ENCODE measurements at places on chromosomes 11 and 22.

GRCh38 chr11:73969091-73969490, 13.6 kb downstream of the UCP2 start:
- no peak for DNase-seq

DNA sequence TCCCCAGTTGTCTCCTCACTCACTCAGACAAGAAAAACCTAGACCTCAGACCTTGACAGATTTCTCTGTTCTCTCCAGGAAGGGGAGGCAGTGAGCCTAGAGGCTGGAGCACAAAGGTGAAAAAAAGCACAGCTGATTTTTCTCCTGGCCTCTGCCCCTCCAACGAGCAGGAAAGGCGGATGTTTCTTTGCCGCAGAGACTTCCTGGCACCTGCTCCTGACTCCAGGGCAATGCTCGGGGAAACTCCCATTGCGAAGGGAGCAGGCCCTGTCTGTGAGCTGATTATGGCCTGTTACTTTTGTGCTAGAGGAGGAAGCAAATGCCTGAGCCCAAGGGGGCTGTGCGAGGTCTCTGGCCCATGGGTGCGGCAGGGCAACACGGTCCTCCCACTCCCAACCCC, 25.4 kb downstream of the MS4A10 start:
- DNase-seq: peak; percentile 36

GRCh38 chr11:60143768-60144167, 39.1 kb downstream of the MS4A6A start:
- DNase-seq: no peak

DNA sequence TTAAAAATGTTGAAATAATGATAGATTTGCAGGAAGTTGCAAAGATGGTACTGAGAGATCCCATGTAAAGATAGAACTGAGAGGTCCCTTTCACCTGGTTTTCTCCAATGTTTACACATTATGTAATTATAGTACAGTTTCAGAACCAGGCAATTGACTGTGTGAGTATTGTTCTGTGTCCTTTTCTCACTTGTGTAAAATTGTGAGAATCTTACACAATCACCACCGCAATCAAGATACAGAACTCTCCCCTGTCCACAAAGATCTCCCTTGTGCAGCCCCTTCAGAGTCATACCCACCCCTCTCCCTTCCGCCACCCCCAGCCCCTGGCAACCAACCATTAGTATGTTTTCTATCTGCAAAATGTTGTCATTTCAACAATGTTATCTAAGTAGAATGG, 119.8 kb upstream of the NAV2 start:
- DNase-seq: no peak

DNA sequence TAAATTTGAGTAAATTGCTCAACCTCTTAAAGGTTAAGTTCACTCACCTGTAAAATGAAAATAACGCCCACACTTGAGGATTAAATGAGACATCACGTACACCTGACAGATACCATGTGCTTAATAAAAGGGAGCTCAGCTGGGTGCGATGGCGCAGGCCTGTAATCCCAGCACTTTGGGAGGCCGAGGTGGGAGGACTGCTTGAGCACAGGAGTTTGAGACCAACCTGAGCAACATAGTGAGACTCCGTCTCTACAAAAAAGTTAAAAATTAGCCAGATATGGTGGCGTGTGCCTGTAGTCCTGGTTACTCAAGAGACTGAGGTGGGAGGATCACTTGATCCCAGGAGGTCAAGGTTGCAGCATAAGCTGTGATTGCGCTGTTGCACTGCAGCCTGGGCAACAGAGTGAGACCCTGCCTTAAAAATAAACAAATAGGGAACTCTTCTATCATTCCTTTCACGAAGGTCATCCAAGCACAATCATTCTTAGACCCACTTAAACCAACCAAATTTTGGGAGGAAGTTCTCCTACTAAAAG, 134.1 kb downstream of the BBOX1 start:
- DNase-seq: no peak

GRCh38 chr22:46791201-46791731, 28.8 kb downstream of the TBC1D22A start:
- DNase-seq: no peak

DNA sequence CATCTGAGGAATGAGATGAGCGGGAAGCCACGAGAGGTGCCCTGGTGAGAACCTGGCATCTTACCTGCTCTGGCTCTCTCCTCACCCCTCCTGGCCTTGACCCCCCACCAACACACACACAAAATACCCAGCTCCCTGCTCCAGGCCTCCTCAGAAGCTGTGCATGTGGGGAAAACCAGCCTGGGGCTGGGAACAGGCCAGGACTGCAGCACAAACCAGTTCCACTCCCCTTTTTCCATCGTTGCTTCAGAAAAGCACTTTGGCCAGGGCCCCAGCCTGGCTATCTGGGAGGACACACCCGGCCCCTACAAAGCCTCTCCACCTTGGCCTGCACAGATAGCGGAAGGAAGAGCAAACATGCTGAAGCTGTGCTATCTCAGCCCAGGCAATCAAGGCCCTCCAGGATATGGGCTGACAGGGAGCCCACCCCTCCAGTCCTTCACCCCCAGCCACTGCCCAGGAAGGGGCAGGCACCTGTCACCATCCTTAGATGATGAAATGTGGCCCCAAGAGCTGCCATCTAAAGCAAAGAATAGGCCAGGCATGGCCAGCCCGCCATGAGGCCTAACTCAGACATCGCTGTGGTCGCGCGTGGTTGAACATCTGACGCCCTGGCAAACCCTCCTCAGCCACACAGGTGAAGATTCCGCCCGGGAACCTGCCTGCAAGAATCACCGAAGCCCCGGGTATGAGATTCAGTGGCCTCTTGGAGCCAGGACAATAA, 35.4 kb downstream of the PISD start:
- DNase-seq: no peak

DNA sequence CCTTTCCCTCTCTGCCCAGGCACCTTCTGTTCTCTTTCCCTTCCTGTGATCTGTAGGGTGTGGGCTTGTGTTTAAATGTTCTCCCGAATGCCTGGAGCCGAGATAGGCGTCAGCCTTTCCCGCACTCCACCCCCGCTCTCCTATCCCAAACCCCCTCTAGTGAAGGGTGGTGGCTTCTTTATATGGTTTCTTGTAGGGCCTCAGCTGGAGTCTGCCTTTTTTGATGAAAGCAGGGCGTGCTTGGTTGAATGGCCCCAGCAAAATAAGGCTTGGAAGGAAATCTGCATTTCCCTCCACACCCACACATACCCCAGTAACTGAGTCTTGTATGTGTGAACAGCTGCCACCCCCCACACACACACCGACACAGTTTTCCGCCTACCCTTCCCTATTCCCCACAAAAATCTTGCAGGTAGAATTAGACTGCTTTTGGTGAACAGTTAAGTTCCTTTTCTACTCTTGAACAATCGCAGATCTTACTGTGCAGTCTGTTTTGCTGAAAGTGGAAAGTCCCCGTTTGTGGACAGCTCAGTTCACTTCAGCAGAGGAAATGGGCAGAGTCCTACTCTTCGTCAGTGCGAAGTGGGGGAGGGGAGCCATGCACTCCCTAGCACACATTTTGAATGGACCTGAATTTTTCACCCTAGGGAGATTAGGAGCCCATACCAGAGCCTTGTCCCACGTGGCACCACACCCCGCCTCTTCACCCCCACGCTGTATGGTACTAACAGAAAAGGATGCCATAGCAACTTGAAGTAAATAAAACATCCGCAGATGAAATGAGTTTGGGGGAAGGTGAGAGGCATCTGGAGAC, 25.5 kb upstream of the GRK2 start:
- DNase-seq: peak; percentile 62

DNA sequence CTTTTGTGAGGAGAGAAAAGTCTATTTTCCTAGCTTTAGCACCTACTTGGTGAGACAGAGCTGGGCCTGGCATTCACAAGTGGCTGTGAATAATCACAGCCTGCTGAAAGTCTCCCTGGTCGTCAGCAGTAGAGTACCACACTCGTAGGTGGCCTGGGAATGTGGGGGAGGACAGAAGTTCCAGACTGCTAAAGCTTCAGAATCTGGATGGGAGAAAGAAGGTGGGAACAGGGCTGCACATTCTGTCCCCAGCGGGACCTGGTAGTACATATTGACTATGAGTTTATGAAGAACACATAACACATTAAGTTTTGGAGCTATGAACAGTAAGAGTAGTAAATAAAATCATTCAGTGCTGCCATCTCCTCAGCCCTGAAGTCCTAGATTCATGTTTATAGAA, 19.0 kb upstream of the LIMK2 start:
- DNase-seq: no peak

DNA sequence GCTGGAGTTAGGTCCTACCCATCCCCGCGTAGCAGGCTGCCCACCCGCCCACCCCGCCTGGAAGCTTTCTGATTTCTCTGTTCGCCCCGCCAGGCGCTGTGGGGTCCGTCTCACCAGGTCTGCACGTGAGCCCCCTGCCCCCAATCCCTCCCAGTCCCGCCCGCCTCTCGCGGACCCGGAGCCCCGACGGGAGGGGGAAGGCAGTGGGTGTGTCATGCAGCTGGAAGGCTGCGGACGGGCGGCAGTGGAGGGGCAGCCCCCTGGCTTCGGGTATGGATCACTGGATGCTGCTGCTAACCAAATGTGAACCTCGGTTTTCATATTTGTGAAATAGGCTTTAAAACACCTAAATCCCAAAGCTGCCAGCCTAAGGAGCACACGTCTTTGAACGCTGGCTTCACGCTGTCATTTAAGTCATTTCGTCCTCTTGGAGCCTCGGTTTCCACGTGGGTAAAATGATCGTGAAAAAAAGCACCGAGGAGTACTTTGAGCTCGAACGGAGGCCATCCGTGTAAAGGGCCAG, 568 bp upstream of the BIK start:
- DNase-seq: peak; percentile 18

DNA sequence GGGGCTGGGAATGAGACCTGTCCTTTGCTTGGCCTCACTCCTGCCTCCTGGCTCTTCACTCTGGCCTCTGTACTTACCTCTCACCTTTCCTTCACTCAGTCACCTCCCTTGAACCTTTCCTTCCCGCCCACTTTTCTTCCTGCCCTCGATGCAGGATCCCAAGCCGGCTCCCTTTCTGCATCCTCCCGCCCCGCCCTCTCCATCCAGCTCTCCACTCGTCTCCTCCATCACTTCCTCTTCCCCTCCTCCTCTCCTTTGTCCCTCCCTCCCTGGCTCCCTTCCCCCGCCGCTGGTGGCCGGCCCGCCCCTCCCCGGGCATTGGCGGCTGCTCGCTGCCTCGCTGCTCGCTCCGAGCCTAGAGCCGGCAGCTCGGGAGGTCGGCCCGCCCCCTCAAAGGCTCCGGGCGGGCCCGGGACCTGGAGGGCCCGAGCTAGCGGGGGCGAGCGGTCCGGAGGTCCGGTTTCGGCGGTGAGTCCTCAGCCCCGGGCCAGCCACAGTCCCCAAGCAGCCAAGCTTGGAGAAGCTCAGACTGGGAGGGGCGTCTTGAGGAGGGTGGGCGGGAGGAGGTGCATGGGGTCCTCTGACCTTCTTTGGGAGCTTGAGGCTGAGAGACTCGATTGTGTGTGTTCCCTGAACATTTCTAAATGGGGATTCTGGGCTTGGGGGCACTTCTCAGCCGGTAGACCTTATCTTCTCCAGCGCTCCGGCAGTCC, 13.8 kb downstream of the PHLDB1 start:
- peak; percentile 65 for DNase-seq

- DNase-seq: no peak
These were observed 34.3 kb upstream of the OR10G7 start for GRCh38 chr11:124075492-124075840.

DNA sequence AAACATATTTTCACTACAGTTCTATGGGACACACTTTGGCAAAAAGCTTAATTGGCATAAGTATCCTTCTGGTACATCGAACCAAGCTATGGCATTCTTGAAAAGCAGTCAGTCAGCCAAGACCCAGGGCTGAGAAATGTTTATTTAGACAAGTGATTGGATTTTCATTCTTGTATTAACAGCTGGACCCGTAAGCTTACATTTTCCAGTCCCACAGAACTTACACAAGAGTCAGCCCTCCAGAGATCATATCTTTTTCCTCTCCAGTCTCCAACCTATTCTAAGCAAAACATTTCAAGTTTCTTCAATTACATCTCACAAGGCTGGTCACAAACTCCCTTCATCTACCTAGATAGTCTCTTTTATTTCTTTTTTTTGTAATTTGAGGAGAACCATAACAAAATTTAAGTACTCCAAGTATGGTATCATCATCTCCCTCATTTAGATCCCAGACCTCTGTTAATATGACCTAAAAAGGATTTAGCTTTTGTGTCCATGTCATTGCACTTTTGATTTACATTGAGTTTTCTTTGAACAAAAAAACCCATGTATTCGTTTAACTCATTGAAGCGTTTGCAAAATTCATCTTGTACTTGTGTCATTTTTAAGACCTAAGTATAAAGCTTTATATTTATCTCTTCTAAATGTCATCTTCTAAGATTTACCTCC, 67.9 kb upstream of the GRK3 start:
- DNase-seq: no peak

DNA sequence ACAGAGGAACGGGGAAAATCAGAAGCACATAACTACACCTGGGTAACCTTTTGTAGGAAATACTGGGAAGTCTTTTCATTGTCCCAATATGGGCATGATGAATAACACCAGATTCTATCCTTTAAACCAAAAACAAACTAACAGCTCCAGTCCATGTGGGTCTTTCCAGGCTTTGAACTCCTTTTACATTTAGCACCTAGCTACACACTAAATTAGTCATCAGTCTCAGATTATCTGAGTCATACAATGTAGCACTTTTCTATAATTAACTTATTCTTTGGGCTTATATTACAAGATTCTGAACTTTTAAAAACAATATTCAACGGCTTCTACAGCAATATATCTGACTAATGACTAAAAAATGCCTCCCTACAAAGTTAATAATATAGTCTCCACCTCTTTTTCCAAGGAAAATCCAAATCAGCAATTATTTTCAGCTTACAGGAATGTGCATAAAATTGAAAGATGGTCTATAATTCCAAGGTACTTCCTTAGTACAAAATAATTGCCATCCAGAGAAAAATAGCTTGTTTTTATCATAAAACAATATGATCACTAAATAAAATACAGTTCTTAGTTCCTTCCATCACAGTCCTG, 26.3 kb downstream of the STK33 start:
- DNase-seq: no peak

DNA sequence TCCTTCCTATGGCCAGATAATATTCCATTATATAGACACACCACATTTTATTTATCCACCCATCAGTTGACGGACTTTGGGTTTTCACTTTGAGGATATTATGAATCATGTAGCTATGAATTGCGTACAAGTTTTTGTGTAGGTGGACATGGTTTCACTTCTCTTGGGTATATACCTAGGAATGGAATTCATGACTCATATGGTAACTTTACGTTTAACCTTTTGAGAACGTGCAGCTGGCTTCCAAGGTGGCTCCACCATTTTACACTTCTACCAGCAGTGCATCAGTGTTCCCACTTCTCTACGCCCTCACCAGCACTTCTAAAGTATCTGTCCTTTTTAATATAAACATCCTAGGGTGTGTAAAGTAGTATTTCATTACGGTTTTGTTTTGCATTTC, 112.0 kb downstream of the PLEKHA7 start:
- no peak for DNase-seq

GRCh38 chr11:22163394-22163797, 29.5 kb upstream of the ANO5 start:
- no peak for DNase-seq

DNA sequence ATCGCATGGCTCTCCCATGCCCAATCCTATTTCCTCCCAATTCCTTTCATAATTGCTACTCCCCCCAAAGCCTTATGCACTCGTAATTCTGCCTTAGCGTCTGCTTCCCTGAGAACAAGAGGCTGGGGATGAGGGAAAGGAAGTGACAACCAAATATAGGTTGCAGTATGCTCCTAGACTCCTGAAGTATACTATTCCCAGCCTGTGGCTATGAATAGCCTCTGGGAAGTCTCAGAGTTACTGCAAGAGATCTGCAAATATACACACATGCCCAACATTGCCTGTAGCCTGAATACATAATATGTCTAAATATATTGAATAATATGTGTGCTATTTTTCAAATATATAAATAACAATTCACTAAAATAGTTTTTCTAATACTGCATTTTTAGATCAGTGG, 96.1 kb upstream of the CD44 start:
- DNase-seq: no peak

- DNase-seq: no peak
These were observed 8.6 kb downstream of the CDPF1 start for GRCh38 chr22:46241396-46242007.
